ENCODE measurements at places on chromosomes 7 and 10. TPM values are rescaled to one million over a fixed set of nuclear protein-coding genes. Genes with fewer than 3 reads are reported as not detected.

DNA sequence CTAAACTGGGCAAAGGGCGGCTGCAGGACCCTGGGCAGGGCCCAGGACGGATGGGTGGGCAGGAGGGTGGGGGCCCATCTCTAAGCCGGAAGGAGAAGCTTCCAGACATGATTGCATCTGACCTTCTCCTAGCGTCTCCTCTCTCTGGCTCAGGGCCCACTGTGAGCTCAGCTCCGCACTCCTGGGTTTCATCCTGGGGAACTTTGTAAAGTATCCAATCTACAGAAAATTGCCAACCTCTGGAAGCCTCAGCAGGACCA, 8.8 kb upstream of the RET start:
- no peak for DNase-seq

DNA sequence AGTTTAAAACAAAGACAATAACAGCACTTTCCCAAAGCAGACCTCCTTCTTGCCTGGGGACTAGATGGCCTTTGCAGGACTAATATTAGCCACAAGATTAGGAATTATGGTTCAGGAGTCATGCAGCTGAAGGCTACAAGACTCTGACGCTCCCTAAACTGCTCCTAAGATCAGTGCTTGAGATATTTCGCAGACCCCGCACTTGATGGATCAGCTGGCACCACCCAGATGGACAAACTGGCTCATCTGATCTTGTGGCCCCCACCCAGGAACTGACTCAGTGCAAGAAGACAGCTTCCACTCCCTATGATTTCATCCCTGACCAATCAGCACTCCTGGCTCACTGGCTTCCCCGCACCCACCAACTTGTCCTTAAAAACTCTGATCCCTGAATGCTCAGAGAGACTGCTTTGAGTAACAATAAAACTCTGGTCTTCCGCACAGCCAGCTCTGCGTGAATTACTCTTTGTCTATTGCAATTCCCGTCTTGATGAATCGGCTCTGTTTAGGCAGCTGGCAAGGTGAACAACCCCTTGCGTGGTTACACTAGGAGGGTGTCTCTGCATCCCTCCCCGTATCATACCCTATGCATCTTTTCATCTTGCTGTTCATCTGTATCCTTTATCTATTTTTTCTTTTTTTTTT, 26.9 kb upstream of the NRBF2 start:
- no peak for DNase-seq

C10orf62 gene
- polyA plus RNA-seq: not detected

MINDY3 gene
- polyA plus RNA-seq: 42.6 TPM

DNA sequence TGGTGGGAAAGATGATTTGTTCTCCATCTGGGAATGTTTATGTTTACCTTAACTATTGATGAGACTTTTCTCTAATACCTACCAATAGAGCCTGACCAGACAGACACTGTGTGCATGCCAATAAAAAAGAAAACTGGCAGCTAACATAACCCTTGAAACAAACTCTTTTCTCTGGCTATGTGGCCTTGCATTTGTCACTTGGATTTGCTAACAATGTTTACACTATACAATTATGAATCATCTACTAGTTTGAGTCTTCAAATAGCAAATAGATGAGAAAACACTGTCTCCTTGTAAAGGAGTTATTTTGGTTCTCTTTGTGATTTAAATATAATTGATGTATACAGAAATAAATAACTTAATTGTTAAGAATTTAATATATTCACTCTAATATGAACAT, 273.1 kb downstream of the SEMA3D start:
- DNase-seq: no peak

DNA sequence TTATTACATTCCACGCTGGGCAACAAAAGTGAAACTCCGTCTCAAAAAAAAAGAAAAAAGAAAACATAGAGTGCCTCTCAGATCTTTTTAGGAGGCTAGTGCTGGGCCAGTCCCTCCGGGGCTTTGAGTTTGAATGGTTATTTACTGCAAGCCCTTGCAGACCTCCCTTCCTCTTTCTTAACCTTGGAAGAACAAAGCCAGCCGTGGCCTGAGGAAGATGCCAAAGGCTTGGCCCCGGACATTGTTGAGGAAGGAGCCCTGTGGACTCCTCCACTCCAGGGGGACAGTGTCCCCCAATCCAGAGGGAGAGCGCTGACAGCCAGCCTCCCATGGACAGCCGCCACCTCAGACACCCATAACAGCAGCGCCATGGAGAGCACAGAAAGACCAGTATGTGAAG, 5.0 kb downstream of the TSPAN33 start:
- no peak for DNase-seq

All from left renal pelvis (tissue), 4 donors.